RWPE2 (cell line): ENCODE measurements at places on chromosomes 6 and 20.

DNA sequence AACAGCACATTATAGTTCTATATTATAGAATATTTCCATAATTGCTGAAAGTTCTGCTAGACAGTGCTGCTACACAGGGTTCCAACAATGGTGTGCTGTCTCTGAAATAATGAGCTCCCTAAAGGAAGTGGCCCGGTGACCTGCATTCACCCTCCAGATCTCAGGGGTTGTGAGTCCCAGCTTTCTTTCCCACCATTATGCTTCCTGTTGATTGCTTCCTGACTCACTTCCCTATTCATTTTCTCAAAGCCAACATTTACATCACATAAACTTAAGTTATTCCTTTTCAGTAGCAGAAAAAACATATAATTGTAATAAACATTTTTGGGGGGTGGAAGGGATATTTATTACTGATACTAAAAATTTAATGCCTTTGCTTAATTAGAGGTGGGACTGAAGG is 12.9 kb upstream of the CCN6 start:
- no peak for DNase-seq

- DNase-seq: no peak
Observed at GRCh38 chr20:17443131-17443858, 87.9 kb downstream of the BFSP1 start.

- DNase-seq: no peak
Observed at GRCh38 chr6:38510205-38510604, 129.5 kb downstream of the BTBD9 start.

DNA sequence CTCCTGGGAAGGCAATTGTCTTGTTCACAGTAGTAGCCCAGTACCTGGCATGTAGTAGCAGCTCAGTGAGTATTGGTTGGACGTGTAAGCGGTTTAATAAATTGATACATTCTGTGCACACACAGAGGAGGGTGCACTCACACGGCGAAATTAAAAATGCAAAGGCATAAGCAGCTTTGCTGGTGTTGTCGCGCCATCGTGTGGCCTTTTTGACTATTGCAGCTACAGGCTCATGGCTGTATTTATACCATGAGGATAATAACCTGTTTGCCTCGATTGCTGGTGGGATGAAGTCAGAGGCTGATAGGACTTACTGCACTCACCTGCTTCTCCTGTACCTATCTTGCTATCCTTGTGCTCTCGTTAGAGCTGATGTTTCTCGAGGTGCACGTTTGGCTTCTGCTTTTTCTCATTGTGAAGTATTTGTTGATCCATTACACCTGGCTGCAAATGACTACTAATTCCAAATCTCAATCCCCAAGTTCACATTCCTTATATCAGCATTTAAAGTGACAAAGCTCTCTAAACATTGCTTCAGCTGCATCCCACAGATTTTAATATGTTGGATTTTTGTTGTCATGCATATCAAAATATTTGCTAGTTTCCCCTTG is 61.5 kb downstream of the TBXT start:
- DNase-seq: no peak

DNA sequence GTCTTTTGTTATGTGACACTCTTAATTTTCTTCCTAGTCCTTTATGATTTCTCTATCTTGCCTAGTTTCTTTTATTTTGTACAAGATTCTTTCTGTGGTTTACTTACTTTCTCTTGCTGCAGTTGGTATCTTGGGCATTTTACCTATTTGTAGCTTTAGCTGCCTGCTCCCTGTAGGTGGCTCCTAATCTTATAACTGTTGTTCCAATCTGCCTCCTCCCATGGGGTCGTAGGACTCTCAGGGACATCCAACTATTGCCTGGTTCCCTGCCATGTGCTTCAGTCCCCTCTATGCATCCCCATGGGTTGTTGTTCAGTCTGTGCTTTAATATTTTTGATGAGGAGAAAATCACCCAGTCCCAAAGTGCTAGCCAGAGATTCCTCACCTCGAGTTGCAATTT is 31.4 kb downstream of the RIN2 start:
- DNase-seq: no peak

- DNase-seq: no peak
Observed at GRCh38 chr6:15526212-15526701, 136.6 kb downstream of the DTNBP1 start.

DNA sequence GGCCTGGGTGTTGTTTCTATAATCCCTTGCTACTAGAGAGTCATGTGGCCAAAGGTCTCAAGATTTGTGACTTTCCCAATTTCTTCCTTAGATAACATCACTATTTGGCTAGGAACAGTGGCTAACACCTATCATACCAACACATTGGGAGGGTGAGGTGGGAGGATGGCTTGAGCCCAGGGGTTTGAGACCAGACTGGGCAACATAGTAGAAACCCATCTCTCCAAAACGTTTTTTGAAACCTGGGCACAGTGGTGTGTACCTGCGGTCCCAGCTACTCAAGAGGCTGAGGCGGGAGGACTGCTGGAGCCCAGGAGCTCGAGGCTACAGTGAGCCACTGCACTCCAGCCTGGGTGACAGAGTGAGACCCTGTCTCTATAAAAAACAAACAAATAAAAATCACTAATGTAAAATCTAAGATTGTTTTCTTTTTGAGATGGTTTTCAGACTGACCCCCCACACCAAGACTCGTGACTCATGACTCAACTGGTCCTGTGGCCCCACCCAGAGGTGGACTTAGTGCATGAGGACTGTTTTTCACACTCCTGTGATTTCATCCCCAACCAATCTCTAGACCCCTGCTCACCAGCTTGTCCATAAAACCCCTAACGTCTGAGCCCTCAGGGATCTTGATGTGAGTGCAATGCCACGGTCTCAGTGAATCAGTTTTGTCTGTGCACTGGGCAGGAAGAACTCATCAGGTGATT is 48.3 kb upstream of the KIF16B start:
- no peak for DNase-seq
